ENCODE measurements at places on chromosomes 1 and 21.

GRCh38 chr1:109668123-109668775 is 392 bp downstream of the GSTM2 start:
- no peak for DNase-seq

- no peak for DNase-seq
Measured at GRCh38 chr1:13753636-13754402, 53.8 kb downstream of the PRDM2 start.

DNA sequence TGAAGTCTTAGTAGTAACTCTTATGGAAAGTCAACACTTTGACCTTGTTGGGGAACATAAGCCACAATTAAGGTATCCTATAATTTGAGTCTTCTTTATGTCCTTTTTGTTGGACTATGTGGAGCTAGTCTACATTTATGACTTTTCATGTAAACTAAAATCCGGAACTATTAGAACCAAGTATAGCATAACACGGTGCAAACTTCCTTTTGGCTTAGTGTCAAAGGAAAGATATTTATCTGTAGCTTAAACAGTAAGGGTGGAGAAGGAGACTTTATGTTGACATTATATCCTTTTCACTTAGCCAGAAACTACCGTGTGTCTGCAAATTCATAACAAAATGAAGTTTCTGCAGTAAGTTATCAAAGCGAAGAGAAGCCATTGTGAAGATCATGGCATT is 7.3 kb downstream of the UAP1 start:
- DNase-seq = no peak

GRCh38 chr1:18199462-18199861 is 91.9 kb downstream of the IGSF21 start:
- DNase-seq = no peak

DNA sequence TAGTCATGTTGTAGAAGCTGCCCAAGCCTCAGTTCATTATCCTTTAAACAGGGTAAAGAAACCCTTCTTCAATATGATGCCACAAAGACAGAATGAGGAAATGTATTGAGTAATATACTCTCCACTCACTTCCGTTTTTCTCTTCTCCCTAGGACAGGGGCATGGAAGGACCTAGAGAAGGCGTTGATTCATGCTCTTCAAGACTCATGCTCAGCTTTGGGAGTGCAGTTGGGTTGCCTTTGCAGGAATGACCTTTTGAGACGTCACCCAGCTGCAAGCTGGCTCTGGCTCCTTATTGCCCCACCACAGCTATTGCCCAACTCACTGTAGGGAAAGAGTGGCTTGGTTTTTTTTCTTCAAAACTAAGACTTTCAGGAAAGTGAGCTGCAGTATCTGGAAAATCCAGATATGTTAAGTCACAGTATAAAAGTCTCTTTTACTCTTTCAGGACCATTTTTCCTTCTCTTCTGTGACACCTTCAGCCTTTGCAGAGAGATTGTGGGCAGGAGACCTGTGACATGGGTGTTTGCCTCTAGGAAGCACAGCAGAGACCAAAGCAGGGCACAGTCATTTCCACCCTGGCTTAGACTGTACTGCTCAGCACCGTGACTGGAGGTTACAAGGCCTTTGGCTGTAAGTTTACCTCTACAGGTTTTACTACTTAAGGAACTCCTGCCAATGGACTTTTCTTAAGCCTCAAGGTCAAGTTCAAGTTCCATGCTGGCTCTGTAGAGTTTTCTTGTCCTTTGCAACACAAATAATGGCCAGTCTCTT is 39.5 kb downstream of the XCL2 start:
- DNase-seq = no peak

DNA sequence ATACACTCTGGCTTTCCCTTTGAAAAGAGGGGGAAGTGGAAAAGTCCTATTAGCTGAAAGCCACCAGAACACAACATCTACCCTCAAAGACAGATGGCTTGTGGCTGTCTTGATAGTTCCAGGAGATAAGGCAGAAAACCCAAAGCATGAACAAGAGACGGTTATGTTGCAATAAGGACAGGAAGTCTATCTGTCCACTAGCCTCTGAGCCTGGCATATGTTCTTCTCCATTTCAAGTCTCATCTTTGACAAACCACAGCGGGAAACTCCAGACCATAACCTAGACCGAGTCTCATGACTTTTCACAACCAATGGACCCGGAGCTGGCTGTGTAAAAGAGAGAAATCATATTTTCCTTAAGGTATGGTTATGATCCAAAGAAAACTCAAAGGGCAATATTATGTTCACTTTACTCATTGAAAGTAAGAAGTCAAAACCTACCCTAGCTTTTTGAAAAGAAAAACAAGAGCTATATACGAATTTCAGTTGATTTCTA is 33.8 kb downstream of the DUSP10 start:
- peak; percentile 65 for DNase-seq

DNA sequence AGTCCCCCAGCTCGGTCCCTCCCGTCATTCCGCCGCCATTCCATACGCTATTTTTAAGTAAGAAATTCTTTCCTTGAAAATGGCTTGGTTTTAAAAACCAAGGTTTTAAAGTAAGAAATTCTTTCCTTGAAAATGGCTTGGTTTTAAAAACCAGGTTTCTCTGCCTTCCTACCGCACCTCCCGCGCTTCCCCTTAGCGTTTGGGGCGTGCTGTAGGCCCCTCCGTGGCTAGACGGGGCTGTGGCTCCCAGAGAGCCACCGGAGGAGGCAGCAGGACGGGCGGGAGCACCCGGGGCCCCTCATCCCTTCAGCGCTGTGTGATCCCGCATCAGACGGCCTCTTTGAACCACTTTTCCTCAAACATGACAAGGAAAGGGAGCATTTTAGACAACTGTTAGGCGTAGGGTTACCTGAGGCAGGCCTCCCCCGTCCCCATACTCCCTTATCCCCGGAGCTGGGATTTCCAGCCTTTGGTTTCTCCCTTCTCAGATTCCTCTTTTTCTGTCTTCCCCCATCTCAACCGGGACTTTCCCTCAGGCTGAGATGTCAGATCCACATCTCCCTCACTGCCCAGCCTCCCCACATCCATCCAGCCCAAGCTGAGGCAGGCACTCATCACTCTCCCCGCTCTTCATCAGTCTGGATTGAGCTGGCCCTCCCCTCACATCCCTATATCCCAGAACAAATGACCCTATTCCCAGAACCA is 541 bp upstream of the CD58 start:
- DNase-seq = no peak

- DNase-seq = no peak
Measured at GRCh38 chr21:36064085-36064460, 3.7 kb upstream of the SETD4 start.

- no peak for DNase-seq
Measured at GRCh38 chr1:180926164-180926981, 13.7 kb downstream of the KIAA1614 start.

DNA sequence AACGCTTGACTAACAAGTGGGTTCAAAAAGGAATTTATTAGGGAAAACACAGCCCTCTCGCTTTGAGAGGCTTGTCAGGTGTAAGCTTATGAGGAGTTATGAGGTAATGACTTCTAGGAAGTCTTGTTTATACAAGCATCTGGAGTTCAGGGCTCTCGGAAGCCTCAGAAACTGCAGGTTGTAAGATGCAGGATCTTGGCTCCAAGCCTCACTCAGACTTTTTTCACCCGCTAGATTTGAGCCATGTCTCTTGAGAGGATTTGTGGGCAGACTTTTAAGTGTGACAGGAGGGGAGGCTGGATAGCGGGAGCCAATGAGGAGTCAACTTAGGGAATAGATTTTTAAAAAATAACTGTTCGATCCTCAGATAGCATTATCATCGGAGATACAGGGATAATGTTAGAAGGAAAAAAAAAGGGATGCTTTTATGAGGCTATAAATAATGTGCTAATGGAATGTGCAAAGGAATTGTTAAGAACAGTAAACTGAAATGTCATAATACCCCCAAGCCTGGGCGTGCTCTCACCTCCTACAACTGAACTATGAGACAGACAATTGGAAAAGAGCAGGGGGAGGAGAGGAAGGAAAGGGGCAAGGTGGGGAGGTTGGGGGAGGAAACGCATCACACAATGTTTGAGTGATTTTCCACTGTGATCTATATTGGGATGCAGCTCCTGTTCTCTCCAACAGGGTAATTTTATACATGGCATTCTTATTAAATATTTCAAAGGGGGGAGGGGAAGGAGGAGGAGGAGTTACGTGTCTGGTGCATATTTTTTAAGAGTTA is 107.4 kb upstream of the ESRRG start:
- DNase-seq = no peak

- no peak for DNase-seq
Measured at GRCh38 chr1:217153361-217153760, 430.1 kb upstream of the ESRRG start.

GRCh38 chr1:106072909-106073600 is 983.4 kb upstream of the PRMT6 start:
- DNase-seq = no peak

DNA sequence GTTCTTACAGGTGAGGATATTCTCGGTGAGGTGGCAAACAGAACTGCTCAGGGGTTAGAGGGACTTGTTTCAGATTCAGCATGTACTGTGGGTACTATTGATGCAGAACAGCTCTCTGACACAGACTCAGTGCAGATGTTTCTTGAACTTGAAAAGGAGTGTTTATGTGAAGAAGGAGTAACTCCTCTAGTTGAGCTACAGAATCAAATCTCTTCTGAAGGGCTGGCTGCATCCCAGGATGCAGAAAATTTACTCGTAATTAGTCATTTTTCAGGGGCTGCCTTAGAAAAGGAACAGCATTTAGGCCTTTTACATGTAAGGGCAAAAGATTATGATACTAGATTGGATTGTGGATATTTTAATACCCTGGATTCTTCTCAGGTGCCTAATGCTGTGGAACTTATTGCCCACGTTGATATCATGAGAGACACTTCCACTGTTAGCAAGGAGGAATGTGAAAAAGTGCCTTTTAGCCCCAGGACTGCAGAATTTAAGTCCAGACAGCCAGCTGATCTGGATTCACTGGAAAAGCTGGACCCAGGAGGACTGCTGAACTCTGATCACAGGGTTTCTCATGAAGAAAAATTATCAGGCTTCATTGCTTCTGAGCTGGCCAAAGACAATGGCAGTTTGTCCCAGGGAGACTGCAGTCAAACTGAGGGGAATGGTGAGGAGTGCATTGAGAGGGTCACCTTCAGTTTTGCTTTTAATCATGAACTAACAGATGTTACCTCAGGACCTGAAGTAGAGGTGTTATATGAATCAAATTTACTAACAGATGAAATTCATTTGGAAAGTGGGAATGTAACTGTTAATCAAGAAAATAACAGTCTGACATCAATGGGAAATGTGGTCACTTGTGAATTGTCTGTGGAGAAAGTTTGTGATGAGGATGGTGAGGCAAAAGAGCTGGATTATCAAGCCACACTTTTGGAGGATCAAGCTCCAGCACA is 79.6 kb upstream of the BMP8A start:
- no peak for DNase-seq

DNA sequence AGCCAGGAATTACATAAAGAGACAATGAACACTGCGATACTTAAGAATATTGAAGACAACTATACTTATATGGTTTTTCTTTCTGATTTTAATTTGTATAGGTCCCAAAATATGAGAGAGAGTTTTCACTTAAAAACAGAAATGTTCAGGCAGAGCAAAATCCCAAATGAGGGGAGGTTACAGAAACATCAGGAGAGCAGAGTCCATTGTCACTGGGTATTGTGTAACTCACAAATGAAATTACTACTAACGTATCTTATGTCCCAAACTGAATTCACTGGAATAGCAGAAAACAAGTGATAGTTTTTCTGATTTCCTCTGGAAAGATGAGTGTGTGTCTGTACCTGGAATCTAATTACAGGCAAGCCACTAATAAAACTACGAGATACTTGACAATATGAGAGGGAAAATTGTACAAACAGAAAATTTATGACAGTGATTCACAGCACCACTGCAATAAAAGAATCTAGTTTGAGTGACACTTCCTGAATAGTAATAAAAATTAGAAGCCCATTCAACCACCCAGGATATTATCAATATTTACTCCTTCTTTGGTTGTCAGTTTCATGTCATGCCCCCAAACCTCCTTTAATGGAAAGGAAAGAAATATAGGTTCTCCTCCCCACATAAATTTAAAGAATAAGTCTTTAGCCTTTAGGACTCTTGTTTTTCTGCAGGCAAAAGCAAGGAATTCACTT is 522.6 kb downstream of the ADGRL2 start:
- DNase-seq = no peak

GRCh38 chr1:11749203-11749689 is 12.7 kb upstream of the C1orf167 start:
- DNase-seq = peak; percentile 30

DNA sequence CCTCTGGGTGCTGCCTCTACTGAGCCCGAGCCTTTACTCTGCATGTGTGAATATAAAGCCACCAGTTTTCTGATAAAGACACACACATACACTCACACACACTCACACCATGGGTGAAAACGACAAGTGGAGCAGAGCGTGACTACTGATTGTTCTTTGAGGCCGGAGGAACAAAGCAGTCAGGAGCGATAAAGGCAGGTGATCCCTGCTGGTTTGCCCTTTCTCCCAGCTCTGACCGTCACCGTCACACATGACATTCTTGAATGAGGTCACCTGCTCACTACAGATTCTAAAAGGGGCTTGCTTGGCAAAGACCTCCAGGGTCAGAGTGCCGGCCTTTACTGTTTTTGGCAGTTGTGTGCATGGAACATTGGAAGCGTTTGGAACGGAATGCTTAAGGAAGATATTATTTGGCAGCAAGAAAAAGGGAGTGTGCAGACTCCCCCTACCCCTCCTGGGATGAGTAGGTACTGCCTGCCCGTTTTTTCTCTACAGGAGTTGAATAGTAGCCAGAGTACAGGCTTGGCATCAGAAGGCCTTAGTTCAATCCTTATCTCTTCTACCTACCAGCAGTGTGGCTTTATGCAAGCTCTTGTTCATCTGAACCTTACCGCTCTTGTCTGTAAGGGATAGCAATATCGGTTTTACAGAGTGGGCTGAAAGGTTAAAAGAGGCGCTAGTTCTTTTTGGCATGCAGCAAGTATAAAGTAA is 79.7 kb downstream of the PBX1 start:
- DNase-seq = no peak

- DNase-seq = no peak
Measured at GRCh38 chr1:214853340-214853739, 229.2 kb upstream of the KCNK2 start.

- DNase-seq = no peak
Measured at GRCh38 chr1:170481000-170481399, 51.0 kb upstream of the GORAB start.
